ENCODE measurements at places on chromosomes 7 and 10.

GRCh38 chr7:82665966-82666507 lies 222.5 kb upstream of the CACNA2D1 start:
- no peak for DNase-seq

DNA sequence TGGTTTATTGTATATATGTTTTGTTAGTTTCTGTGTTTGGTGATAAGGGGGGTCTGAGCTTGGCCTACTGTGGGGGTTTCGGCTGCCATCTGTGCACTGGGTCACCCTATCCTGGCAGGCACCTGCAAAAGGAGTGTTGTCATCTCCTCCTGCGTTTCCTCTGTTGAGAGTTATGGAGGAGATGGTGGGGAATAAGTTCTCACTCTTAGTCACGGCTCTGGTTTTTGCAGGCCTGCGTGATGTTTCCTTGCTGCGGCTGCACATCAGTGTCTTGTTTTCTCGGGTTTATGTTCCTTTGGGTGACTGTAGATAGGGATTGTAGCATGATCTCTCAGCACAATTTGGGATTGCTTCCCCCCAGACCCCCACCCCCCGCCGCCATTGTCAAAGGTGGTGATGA lies 36.8 kb downstream of the CCM2 start:
- DNase-seq = no peak

DNA sequence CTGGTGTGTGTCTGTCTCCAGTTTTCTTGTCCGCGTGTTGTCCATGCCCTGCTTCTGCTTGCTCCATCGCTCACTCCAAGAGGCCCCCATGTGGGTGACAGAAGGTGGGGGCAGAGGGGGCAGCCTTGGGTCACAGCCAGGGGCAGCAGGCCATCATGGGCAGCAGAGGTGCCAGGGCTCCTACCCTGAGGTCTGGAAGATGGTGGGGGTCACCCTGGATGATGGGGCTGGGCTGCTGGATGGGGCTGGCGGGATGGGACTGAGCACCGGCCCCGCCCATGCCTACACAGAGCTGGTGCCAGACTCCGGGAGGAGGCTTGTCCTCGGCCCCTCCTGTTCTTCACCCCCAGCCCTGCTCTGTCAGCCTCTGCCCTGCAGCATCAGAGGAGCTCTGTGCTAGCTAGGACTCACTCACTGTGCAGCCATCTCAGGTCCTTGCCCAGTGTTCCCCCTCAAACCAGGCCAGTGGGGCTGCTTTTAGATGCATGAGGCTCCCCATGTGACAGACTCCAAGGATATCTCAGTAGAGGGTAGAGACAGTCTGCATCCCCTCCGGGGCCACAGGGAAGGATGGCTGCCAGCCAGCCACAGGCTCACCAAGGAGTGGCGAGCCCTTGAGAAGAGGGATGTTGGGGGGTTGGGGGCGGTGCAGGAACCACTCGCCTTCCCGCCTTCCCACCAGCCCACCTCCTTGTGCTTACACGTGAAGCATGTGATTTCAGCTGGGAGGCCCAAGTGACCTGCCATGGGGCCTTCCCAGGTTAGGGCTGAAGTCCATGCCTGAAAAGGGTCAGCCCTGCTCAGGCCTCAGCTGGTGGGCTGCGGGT lies 35.5 kb upstream of the PPIF start:
- DNase-seq = no peak

DNA sequence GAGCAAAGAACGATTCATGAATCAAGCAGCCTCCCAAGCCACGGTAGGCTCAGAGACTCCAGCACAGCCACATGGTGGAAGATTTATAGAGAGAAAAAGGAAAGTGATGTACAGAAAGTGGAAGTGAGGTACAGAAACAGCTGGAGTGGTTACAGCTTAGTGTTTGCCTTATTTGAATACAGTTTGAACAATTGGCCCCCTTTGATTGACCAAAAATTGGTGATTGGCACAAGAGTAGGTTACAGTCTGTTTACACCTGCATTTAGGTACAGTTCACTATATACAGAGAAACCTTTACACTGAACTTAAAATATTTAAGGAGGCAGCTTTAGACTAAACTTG lies 136.4 kb upstream of the ASAH2 start:
- no peak for DNase-seq

GRCh38 chr10:5623081-5623748 lies 43.2 kb downstream of the ASB13 start:
- DNase-seq = peak; percentile 47

- DNase-seq = no peak
Observed at GRCh38 chr10:73644767-73645166, 3.5 kb upstream of the MYOZ1 start.

GRCh38 chr7:45683556-45684148 lies 109.5 kb downstream of the ADCY1 start:
- DNase-seq = no peak

- no peak for DNase-seq
Observed at GRCh38 chr10:23606456-23606855, 167.6 kb downstream of the OTUD1 start.

DNA sequence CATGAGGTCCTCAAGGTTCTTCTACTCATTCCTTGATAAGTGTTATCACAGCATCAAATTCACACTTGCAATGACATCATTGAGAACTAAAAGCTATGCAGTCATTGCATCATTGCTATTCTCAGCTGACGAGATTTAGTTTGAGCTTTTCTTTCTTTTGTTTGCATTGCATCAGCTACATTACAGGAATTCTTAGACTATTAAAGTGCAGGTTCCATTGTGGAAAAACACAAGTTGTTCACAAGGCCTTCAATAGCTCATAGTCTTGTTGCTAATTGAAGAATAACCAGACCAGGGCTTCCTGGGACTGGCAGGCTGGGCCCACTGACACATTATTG lies 139.3 kb downstream of the CXCL12 start:
- DNase-seq = no peak

- no peak for DNase-seq
Observed at GRCh38 chr10:110504111-110504735, 6.5 kb downstream of the DUSP5 start.

DNA sequence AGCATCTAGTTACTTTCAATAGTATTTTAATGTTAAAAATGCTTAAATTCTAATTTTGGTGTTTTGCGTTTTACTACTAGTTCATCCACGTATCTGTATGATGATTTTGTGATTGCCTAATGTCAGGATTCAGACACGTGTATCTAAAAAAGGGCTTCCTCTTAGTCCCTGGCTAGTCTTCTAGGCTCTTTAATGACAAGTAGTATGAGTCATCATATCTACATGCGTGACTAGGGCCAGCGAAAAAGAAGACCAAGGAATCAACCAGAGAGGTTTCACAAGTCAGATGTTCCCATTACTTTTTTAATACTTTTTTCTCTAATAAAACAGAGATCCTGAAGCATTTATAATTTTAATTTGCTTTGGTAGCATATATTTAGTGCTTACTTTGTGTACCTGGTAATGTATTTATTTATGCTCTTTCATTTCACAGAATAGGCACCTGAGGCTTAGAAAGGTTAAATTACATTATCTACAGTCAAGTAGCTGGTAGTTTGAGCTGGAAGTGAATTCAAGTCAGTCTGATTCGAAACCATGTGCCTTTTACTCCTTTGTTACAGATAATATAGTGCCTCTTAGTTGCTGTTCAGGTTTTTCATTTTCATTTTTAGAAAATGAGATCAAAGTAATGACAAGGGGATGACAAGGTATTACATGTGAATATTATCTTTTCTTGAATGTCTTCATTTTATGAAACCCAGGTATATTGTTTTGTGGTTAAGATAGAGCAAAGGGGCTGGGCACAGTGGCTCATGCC lies 140.3 kb downstream of the FOXP2 start:
- DNase-seq = peak; percentile 29

- DNase-seq = no peak
Observed at GRCh38 chr10:93211991-93212390, 138.3 kb downstream of the CYP26A1 start.

DNA sequence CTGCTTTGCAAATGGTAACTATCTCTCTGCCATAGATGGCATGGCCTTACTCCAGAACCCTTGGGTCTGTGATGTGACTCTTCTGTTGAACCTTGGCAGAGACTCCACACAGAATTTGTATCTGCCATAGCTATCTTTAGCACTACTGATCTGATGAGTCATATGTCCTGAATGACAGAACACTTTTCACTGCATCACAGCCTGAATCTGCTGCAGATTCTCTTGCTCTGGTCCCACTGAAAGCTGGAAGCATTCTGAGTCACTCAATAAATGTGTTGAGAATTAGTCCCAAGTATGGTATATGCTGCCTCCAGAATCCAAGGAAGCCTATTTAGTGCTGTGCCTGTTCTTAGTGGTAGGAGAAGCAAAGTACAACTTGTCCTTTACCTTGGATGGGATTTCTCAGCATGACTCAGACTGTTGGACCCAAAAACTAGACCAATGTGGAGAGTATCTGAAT lies 39.5 kb upstream of the ANKRD1 start:
- peak; percentile 56 for DNase-seq

- no peak for DNase-seq
Observed at GRCh38 chr7:25852211-25852938, 299.6 kb upstream of the NFE2L3 start.

- DNase-seq = peak; percentile 65
Observed at GRCh38 chr10:110226926-110227641, 19.7 kb downstream of the MXI1 start.

DNA sequence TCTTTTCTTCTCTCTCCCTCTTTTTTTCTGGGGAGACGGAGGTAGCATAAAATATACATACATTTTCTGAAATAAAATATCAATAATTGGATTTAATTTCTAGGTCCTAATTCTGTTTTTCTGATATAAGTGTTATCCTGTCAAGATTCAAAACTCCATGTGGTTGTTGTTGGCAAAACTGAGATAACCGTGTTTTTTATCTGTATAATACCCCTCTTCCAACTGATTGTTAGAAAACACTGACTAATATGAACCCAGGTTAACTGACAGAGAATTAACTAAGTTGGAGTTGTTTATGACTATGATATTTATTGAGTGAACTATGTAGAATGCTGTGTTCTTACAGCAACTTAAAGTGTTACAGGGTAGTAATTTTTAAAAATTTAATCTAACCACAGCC lies 236.5 kb upstream of the KAT6B start:
- no peak for DNase-seq

DNA sequence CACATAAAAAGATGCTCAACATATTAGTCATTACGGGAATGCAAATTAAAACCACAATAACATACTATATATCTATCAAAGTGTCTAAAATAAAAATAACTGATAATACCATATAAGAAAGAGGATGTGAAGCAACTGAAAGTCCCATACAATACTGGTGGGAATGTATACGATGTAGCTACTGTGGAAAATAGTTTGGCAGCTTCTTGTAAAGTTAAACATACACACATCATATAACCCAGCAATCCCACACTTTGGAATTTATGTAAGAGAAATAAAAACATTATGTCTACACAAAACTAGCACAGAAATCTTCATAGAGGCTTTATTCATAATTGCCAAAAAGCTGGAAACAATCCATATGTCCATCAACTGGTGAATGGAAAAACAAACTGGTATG lies 10.5 kb upstream of the COMMD3 start:
- DNase-seq = no peak

DNA sequence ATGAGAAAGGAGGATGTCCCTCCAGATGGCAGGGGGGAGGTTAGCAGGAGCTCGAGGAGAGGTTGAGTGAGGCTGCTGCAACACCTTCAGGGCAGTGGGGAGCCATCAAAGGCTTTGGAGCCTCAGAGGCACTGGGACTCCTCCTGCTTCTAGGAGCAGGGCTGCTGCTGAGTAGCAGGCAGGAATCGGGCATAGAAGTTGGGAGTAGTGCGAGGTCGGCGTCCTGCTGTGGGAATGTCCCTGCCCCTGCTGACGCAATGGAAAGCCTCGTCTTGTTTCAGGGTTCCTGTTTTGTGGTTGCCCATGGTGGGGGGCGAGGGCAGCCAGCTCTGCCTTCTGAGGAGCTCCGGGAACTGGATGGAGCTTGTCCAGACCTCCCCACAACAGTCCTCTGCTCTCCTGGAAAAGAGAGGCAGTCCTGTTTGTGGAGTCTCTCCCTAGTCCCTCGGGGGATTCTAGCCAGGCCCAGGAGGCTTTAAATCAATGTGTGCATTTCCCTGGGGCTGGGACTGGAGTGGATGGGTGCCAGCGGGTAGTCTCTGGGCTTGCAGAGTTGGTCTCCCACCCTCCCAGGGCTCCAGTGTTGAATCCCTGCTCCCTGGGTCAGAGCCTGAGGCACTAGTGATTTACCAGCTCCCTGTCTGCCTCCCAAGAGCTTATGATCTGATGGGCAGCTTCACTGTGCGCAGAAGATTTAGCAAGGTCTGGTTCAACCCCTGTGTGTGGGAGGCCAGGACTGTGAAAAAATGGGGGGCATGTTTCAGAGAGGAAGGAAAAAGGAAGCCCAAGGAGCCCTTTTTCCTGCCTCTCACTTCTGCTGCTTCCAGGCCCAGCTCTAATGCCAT lies 98.7 kb upstream of the PPIF start:
- no peak for DNase-seq

GRCh38 chr10:74234569-74234968 lies 83.5 kb downstream of the ADK start:
- DNase-seq = no peak

- no peak for DNase-seq
Observed at GRCh38 chr10:69628891-69629290, 1.2 kb upstream of the FAM241B start.

DNA sequence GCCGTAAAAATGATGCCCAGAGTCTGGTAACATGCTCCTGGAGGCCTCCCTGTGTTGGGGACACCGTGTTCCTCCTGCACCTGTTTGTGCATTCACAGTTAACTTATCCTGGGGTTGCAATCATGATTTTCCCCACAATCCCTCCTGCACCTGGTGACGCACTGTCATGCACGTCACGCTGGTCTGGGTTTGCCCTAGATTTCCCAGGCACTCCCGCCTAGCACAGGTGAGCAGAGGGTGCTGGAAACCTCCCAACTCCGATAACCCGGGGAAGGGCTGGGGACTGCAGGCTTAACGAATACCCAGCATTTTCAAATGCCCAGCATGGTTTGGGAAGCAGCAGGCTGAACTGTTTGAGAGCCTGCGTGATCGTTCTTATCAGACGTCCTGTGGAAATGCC lies 427.1 kb downstream of the TCERG1L start:
- no peak for DNase-seq

DNA sequence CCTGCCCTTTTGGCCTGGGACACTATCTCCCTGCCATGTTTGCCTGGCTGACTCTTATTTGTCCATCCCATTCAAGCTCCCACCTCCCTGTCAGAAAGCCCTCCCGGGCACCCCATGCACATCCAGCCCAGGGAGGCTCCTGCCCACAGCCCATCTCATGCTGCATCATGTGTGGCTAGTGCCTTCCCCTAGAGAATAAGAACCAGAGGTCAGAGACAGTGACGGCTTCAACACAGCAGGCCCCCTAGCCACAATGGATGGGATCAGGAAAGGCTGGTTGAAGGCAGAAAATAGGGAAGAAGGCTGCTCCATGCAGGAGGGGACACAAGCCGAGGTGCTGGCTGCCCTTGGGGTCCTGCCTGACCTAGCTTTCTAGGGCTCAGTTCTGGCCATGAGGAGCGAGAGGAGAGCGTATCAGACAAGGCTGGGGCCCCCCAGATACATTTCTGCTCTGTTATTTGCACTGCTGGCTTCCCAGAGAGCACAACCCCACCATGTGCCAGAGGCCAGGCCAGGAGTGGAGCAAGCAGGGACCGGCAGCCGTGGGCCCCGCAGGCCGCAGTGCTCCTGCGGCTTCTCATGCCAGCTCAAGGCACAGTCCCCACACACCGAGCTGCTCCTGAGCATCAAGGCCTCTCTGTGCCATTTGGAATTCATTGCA lies 161.1 kb upstream of the ZMIZ1 start:
- DNase-seq = no peak

GRCh38 chr10:51524041-51524440 lies 175.4 kb downstream of the CSTF2T start:
- no peak for DNase-seq

Data from COLO829 (cell line).